A549 treated with AZD2906 at 1 μM for 4 hours (cell line): ENCODE measurements at places on chromosomes 3 and 15. TPM values are rescaled to one million over a fixed set of nuclear protein-coding genes. Genes with fewer than 3 reads are reported as not detected.

The CDHR4 gene
- 0.12 to 0.42 TPM (median 0.28 TPM) in 5 replicates for total RNA-seq

The MASP1 gene
- total RNA-seq = 0.11 to 0.27 TPM (median 0.17 TPM) in 3 of 5 replicates, not detected in the others

The PLA2G4F gene
- 0.05 TPM in 1 of 5 replicates, not detected in the others for total RNA-seq

The GOLGA6L9 gene
- total RNA-seq = 1.8 to 3.0 TPM (median 1.9 TPM) in 5 replicates

The RBPMS2 gene
- total RNA-seq = 5.9 to 8.8 TPM (median 8.3 TPM) in 5 replicates

The GAP43 gene
- total RNA-seq = 0.05 to 0.07 TPM (median 0.06 TPM) in 4 of 5 replicates, not detected in the other

The SEMA6D gene
- not detected in 5 replicates for total RNA-seq

The FBXL22 gene
- 0.16 to 0.30 TPM (median 0.17 TPM) in 5 replicates for total RNA-seq

The ADAMTSL3 gene
- total RNA-seq = 0.27 to 0.41 TPM (median 0.37 TPM) in 5 replicates

The OXSM gene
- 17.0 to 21.0 TPM (median 19.1 TPM) in 5 replicates for total RNA-seq

The C3orf38 gene
- 15.9 to 21.7 TPM (median 17.0 TPM) in 5 replicates for total RNA-seq

The GOLGA6L7 gene
- not detected in 5 replicates for total RNA-seq

The SIAH2 gene
- total RNA-seq = 14.4 to 17.9 TPM (median 17.8 TPM) in 5 replicates

The CCDC39 gene
- not detected in 5 replicates for total RNA-seq

The DPPA2 gene
- not detected in 5 replicates for total RNA-seq

The PPP2R3A gene
- 1.4 to 2.9 TPM (median 1.8 TPM) in 5 replicates for total RNA-seq

The CHRNA5 gene
- 29.1 to 30.2 TPM (median 29.3 TPM) in 5 replicates for total RNA-seq
